Kidney (tissue), 22 donors: ENCODE measurements at places on chromosomes 5 and 9. TPM values are rescaled to one million over a fixed set of nuclear protein-coding genes. Genes with fewer than 3 reads are reported as not detected.

PCDHGA4 gene
- total RNA-seq: 3.9 TPM

INSL6 gene
- total RNA-seq: 0.47 TPM

SMIM23 gene
- total RNA-seq: not detected

PTGES gene
- 8.9 TPM for total RNA-seq

F2RL1 gene
- 51.9 TPM for total RNA-seq

OTULINL gene
- 10.8 TPM for total RNA-seq

TRPM3 gene
- 11.4 TPM for total RNA-seq

ABHD17B gene
- 19.0 TPM for total RNA-seq

ZBTB26 gene
- 8.2 TPM for total RNA-seq

LYRM7 gene
- 7.2 TPM for total RNA-seq

ARSI gene
- 0.57 TPM for total RNA-seq

SERF1A gene
- 8.6 TPM for total RNA-seq

DNA sequence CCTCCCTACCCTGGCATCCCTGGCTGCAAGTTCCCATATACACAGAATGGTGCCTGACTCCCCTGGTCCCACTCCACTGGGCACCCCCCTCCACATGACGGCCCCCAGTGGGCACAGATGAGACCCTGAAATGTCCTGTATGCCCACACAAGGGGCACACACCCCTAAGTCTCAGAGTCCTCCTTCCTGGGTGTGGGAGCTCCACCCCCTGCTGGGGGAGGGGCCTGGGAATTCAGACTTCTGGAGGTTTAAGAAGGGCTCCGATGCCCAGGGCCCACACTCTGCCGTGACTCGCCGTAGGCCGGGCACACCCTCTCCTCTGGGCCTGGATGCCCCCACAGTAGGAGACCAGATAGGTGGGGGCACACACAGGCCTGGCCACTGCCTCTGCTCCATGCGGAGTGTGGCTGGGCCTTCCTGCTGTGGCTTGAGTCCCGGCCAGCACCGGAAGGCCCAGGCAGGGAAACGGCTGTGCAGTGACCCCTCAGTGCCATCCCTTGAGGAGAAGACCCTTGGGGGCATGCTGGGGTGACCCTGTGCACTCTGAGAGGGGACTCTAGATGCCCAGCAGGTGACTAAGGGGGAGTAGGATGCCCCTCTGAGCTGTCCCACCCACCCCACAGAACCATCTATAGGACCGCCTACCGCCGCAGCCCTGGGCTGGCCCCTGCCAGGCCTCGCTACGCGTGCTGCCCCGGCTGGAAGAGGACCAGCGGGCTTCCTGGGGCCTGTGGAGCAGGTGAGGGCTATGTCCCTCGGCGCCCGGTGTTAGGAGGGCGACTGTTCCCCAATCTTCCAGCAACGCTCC lies 6.5 kb downstream of the EGFL7 start:
- peaks cover under 1% of the 10 kb centered on the region for H3K36me3 ChIP-seq
- H3K4me3 ChIP-seq: peak overlapping the region; percentile 49
- no peak for DNase-seq
- no peak overlapping the region for H3K27ac ChIP-seq

DNA sequence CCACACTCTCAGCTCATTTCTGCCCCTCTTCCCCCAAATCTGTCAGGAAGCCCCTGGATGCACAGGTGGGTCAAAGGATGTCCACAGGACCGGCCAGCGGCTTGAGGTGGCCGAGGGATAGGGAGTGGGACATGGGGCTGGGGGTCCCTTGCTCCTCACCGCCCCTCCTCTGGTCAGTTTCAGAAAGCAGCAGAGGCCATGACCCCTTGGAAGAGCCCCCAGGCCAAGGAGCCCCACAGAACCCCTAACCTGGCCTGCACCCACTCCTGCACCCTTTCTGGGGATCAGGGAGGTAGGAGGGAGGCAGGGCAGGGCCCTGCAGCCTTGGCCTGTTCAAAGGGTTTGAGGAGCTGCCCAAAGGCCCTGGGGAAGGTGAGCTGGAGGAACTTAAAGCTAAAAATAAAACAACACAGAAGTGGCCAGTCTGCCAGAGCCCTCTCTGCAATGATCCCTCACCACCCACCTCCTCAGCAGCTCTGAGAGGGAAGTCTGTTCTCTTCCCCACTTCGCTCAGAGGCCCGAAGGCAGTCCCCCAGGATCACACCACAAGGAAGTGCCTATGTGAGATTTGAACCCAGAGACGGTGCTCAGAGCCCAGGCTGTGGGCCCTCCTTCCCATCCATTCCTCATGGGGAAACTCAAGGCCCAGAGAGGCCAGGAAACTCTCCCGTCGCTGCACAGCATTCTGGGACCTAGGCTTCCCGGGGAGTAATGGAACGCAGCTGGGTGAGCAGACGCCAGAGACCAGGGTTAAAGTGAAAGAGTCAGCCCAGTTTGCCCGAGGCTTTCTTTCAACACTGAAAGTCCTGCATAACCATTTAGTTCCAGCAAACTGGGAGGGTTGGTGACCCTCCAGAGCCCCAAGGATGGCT lies 910 bp downstream of the ENG start:
- H3K27ac ChIP-seq: peak overlapping the region; percentile 91
- H3K4me1 ChIP-seq: no peaks in the 10 kb centered on the region
- no peaks in the 10 kb centered on the region for H3K27me3 ChIP-seq
- peak overlapping the region; percentile 54 for H3K4me3 ChIP-seq

DNA sequence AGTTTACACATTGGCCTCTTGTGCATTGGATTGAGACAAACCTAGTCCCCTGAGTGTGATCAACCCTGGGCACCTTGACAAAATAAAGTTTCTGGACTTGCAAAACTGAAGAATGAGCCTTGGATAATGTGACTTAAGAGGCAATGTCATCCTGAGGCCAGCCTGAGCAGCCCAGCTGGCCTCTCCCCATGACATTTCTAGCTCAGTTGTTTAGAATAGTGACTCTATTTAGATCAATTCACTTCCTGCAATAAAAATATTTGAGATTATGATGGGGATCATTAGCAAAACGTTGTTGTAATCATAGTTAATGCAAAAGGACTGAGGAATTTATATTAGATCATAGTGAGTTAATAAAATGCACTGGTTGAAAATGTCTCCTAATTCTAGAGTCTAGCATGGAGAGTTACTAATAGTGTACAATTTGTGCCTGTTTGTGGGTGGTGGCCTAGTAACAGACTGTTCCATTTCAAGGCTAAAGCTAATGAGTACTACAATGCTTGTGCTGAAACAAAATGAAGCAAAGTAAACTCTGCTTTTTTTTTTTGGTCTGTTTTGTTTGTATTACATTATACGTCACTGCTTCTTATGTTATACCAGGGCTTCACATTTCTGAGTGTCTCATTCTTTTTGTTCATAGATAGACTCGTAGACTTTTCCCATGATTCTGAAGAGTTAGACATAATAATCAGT lies 10.9 kb upstream of the RHOBTB3 start:
- no peaks in the 10 kb centered on the region for H3K36me3 ChIP-seq
- no peak overlapping the region for H3K4me3 ChIP-seq
- H3K27me3 ChIP-seq: no peaks in the 10 kb centered on the region
- H3K27ac ChIP-seq: no peak overlapping the region
- no peaks in the 10 kb centered on the region for H3K4me1 ChIP-seq
- DNase-seq: no peak

DNA sequence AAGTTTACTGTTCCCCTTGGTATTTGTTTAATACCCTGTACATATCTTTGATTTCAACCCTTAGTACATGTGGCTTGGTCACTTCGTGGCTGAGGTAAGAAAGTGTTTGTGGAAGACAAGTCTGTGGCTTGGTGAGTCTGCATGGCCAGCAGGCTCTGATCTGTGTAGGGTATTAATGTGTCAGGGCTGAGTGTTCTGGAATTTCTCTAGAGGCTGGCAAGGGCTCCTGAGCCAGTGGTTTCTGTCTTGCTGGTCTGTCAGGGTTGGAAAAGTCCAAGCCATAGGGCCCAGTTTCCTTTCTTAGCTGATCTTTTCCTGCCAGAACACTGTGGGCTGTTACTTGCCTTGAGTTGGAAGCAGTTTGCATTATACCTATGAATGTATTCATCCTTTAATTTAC lies 48.0 kb upstream of the FBXL7 start:
- H3K4me3 ChIP-seq: no peak overlapping the region
- H3K36me3 ChIP-seq: no peaks in the 10 kb centered on the region
- no peak overlapping the region for H3K27ac ChIP-seq
- no peak for DNase-seq

GRCh38 chr5:20245432-20245974 lies 257.5 kb upstream of the CDH18 start:
- H3K4me1 ChIP-seq: no peaks in the 10 kb centered on the region
- no peak for DNase-seq
- no peak overlapping the region for H3K4me3 ChIP-seq

- peaks cover under 1% of the 10 kb centered on the region for H3K36me3 ChIP-seq
- peaks cover 4% of the 10 kb centered on the region for H3K4me1 ChIP-seq
- H3K27ac ChIP-seq: peak overlapping the region; percentile 86
- DNase-seq: peak; percentile 71
- H3K4me3 ChIP-seq: peak overlapping the region; percentile 91
Measured at GRCh38 chr5:180860273-180860886, 696 bp downstream of the ZFP62 start.

GRCh38 chr9:108021096-108021710 lies 531.6 kb upstream of the KLF4 start:
- H3K27me3 ChIP-seq: no peaks in the 10 kb centered on the region
- H3K4me3 ChIP-seq: no peak overlapping the region
- no peak overlapping the region for H3K27ac ChIP-seq
- no peak for DNase-seq
- H3K4me1 ChIP-seq: no peaks in the 10 kb centered on the region
- no peaks in the 10 kb centered on the region for H3K36me3 ChIP-seq

- H3K27me3 ChIP-seq: no peaks in the 10 kb centered on the region
- H3K4me1 ChIP-seq: no peaks in the 10 kb centered on the region
- no peaks in the 10 kb centered on the region for H3K36me3 ChIP-seq
Measured at GRCh38 chr5:78689540-78690252, 41.1 kb upstream of the LHFPL2 start.

DNA sequence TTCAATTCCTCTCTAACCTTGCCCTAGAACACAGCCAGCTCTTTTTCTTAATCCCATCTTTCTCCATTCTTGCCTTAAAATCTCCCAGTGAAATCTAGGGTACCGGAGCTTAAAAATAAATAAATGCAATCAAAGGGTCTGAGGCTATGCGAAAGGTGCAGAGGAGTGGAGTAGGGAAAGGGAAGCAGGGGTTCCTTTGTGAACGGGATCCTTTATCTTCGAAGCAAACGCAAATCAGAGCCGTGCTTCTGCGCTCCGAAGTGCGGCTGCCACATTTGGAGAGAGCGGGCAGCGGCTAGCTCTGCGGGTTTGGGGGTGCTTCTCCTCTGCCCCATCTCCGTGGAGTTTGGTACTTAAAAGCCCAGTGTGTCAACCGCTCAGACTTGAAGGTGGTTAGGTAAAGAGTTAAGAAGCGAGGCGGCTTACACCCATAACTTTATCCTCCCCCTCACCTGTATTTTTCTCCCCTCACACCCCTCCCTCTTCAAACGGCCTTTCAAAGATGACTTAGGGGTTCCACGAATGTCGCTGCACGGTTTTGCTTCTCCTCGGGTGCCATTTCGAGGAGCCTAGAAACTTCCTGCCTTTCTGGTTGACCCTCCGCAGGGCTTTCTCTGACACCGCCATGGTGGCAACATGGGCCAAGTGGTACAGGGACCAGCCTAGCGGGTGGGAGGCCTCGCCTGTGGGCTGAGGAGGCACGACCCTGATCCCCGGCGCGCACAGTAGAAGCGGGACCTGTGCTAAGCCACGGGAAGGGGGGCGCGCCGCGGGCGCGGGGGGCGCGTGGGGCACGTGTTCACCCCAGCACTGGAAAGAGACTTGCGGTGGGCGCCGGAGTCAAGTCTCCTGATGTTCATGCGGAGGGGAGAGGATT lies 31.7 kb upstream of the NFIB start:
- H3K36me3 ChIP-seq: no peaks in the 10 kb centered on the region
- peak; percentile 41 for DNase-seq
- peak overlapping the region; percentile 15 for H3K27ac ChIP-seq
- no peaks in the 10 kb centered on the region for H3K4me1 ChIP-seq
- peak overlapping the region; percentile 71 for H3K4me3 ChIP-seq
- peaks cover 74% of the 10 kb centered on the region for H3K27me3 ChIP-seq

- no peak for DNase-seq
- H3K36me3 ChIP-seq: no peaks in the 10 kb centered on the region
- no peak overlapping the region for H3K27ac ChIP-seq
- peaks cover 22% of the 10 kb centered on the region for H3K4me1 ChIP-seq
- no peaks in the 10 kb centered on the region for H3K27me3 ChIP-seq
Measured at GRCh38 chr5:150175536-150175935, 9.0 kb downstream of the CDX1 start.

- no peaks in the 10 kb centered on the region for H3K4me1 ChIP-seq
- no peaks in the 10 kb centered on the region for H3K36me3 ChIP-seq
- no peak overlapping the region for H3K4me3 ChIP-seq
- no peak for DNase-seq
Measured at GRCh38 chr5:158431369-158432029, 572.6 kb upstream of the CLINT1 start.

DNA sequence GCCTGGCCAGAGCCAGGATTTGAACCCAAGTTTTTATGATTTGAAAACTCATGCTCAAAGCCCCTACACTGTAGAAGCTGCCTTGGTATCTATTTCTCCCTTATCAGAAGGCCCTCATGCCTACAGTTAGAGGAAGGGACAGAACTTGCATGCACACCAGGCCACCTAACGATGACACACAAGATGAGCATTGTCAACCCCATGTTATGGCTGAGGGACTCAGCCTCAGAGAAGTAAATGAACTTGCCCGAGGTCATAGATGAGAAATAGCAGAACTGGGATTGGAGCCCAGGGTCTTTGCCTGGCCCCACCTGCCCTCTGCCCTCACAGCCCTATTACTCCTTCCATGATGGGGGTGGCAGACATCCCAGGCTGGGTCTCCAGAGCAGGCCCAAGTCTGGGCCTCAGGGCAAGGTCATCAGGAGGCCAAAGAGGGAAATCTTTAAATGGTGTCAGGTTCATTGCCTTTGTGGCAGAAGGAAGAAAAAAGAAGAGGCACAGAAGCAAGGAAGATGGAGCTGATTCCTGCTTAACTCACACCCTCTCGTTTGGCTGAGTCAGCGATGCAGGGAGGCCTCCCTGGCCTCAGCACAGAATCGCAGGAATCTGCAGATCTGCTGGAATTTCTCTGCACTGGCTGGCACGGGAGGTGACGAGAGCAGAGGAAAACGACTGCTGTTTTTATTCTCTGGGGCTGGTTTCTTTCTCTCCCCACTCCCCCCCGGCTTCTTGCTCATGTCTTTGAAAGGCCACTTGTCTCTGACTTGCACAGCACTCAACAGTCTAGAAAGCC lies 20.6 kb upstream of the CRB2 start:
- no peak overlapping the region for H3K27ac ChIP-seq
- H3K27me3 ChIP-seq: no peaks in the 10 kb centered on the region
- DNase-seq: peak; percentile 82
- H3K4me1 ChIP-seq: peaks cover 4% of the 10 kb centered on the region
- H3K36me3 ChIP-seq: no peaks in the 10 kb centered on the region
- H3K4me3 ChIP-seq: no peak overlapping the region

GRCh38 chr9:38622288-38622674 lies 1.9 kb upstream of the ANKRD18A start:
- peaks cover 2% of the 10 kb centered on the region for H3K27me3 ChIP-seq
- no peak for DNase-seq
- H3K4me3 ChIP-seq: peak overlapping the region; percentile 24
- no peaks in the 10 kb centered on the region for H3K36me3 ChIP-seq
- no peak overlapping the region for H3K27ac ChIP-seq
- H3K4me1 ChIP-seq: peaks cover 2% of the 10 kb centered on the region
